ENCODE measurements at places on chromosomes 5 and 9.
A peak's percentile ranks its signal among the peaks of the same experiment; 100 is the strongest.

DNA sequence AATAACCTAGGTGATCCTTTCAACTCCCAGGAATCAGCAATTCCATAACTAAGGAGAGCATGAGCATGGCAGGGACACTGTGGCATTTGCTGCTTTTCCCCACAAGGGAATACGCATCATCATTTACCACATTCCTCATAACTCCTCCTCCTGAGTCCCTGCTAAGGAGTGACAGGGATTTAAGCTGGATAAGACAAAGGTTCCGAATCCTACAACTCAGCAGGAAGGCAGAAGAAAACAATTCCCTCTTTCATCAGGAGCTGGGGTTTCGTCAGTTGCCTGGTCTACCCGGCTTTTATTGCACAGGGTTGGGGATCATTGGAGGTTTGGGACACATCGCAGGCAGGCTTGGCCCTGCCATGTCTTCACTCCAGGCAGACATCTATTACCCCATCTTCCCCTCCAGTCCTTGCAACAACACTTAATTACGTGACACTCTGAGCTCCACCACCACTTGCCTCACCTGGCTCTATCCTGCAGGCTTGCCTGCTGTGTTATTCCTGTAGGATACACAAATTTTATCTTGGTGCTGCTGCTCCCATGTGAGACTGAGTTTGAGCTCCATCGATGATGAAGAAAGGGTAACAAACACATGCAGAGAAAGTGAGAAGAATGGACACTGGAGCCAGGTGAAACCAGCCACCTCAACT is 563.0 kb upstream of the KLF4 start:
- peak; percentile 20 for DNase-seq

- no peak for DNase-seq
Measured at GRCh38 chr9:135253305-135254004, 166.0 kb downstream of the OLFM1 start.

- no peak for DNase-seq
Measured at GRCh38 chr9:6905850-6906375, 148.1 kb downstream of the KDM4C start.

GRCh38 chr9:79107911-79108676 is 463.7 kb upstream of the TLE4 start:
- DNase-seq, result no peak

DNA sequence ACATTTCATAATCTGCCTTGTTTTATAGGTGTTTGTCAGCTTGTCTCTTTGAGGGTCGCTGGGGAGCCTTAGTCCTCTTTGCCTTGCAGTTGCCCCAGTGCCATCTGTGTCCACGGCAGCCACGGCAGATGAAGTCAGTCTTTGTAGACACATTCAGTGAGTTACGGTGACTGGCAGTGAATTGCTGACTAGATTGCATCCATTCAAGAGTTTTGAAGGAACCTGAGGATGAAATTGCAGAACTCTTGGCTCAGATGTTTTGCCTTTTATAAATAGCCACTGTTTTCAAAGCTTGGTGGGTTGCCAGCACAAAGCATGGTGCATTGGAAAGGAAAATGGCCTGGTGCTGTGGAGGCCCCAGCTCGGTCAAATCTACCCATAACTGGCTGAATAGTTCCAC is 125.6 kb downstream of the TRIO start:
- DNase-seq, result no peak

GRCh38 chr9:32340361-32340760 is 44.1 kb upstream of the ACO1 start:
- no peak for DNase-seq

DNA sequence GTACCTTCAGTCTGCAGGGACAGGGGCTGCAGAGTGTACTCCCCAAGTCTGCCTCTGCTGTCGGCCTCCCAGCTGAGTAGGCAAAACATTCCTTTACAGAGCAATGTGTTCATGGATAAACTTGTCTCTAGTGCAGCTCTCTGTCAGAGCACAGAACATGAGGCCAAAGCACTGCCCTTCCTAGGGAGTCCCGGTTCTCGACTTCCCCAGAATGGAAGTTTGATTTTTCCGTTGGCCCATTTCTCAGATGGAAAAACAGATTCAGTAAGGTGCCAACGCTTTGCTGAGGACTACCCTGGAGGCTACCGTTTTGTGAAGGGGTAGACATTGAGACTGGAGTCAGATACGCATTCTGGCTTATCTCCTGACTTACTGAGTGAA is 422 bp upstream of the TRIM32 start:
- no peak for DNase-seq

DNA sequence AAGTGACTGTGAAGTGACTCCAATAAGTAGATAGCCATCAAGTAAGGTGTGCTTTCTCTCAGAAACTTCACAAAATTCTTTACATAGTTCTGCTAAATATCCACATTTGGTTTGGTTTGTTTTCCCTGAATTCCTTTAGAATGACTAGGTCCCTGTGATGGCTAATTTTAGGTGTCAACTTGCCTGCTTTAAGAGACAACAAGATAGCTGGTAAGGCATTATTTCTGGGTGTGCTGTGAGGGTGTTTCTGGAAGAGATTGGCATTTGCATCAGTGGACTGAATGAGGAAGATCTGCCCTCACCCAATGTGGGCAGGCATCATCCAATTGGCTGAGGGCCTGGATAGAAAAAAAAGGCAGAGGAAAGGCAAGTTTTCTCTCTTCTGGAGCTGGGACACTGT is 8.3 kb upstream of the PTBP3 start:
- peak; percentile 79 for DNase-seq

DNA sequence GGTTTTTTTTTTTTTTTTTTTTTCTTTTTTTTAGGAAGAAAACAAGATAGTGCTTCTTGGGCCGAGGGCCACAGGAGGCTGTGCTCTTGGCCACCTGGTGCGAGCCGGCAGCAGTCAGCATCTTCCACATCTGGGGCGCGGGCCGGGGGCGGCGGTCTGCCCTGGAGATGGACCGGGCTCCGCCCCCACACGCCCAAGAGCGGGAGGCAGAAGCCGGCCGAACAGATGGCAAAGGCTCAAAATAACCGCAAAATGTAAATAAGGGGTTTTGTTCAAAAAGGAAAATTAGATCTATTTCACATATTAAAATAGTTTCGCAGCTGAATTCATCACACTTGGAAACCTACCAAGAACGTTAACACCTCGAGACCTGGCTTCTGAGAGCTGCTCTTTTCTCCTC is 51.5 kb upstream of the UBAC1 start:
- DNase-seq, result no peak

DNA sequence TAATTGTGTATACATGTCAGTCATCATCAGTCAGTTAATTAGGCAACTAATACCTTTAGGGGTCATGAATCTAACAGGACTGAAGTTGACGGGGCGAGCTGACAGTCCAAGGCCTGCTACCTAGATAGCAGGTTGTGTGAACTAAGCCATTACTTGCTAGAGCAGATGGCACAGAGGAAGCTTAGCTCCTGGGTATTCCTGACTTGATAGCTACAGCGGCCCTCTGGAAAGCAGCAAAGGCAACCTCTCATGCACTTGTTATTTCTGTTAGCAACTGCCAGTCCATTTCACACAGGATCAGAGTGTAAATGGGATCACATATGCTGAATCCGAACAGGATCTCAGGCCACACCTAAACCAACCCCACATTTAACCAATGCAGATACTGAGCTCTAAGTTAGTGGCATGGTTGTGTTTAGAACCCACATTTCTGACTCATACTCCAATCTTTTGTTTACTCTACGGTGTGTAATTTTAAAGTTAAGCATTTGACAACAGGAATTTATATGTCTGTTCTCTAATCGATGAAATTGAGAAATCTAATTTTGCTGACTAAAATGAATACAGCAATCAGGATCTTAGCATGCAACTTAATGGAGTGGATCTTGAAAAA is 521.3 kb upstream of the ZNF608 start:
- no peak for DNase-seq

DNA sequence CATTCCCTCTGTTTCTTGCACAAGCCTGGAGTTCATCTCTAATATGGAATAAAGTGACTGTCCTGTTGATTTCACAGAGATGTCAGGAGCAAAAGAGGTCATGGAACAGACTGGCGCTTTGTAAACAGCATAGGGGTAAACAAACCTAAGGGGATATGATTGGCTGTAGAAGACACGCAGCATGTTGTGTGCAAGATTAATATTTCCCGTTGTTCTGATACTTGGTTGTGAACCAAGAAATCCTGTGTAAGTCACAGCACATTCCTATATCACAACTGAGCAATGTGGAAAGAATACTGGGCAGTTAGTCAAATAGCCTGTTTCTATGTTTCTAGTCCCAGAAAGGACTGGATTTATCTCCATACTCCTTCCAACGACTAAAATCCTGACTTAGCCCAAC is 3.2 kb downstream of the ADAMTS12 start:
- DNase-seq, result peak; percentile 32

- peak; percentile 95 for DNase-seq
Measured at GRCh38 chr5:59193616-59194319, 610.9 kb downstream of the RAB3C start.

- no peak for DNase-seq
Measured at GRCh38 chr9:111910428-111910827, 13.8 kb downstream of the UGCG start.

- DNase-seq, result no peak
Measured at GRCh38 chr5:133117912-133118445, 66.2 kb downstream of the HSPA4 start.

DNA sequence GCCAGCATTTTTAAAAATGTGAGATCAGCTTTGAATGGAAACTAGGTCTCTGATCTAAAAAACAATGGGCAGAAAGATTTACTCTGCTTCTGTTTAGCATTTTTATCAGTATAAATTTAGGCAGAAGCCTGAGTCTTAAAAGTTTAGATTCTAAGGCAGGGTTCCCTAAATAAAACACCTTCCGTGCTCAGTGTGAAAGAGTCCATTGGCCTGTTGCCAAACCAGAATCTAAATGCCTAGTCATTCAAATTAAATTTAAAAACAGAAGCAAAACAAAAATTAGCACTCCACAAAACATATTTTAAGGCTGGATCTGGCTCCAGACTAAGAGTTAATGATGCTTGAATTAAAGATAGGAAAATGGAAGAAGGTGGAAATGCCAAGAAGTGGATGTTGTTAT is 4.5 kb downstream of the TYRP1 start:
- DNase-seq, result no peak

- no peak for DNase-seq
Measured at GRCh38 chr5:61953913-61954312, 352.1 kb upstream of the KIF2A start.

- DNase-seq, result no peak
Measured at GRCh38 chr5:178323961-178324360, 91.4 kb upstream of the PHYKPL start.

DNA sequence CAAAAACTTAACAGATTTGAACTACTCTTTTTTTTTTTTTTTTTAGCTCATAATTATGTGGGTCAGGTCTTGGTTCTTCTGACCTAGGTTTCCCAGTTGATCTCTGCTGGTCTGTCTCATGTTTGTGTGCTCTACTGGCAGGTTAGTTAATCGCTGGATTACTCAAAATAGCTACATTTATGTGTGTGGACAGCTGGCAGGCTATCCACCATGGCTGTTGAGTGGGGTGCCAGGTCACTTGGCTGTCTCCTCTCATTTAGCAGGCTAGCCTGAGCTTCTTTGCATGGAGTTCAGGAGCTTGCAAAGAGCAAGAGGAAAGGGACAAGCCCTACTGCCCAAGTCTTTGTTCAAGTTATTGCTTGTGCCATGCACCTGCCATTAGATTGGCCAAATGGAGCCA is 9.3 kb downstream of the ADCY2 start:
- no peak for DNase-seq

- DNase-seq, result no peak
Measured at GRCh38 chr9:4082948-4083347, 216.9 kb downstream of the GLIS3 start.

DNA sequence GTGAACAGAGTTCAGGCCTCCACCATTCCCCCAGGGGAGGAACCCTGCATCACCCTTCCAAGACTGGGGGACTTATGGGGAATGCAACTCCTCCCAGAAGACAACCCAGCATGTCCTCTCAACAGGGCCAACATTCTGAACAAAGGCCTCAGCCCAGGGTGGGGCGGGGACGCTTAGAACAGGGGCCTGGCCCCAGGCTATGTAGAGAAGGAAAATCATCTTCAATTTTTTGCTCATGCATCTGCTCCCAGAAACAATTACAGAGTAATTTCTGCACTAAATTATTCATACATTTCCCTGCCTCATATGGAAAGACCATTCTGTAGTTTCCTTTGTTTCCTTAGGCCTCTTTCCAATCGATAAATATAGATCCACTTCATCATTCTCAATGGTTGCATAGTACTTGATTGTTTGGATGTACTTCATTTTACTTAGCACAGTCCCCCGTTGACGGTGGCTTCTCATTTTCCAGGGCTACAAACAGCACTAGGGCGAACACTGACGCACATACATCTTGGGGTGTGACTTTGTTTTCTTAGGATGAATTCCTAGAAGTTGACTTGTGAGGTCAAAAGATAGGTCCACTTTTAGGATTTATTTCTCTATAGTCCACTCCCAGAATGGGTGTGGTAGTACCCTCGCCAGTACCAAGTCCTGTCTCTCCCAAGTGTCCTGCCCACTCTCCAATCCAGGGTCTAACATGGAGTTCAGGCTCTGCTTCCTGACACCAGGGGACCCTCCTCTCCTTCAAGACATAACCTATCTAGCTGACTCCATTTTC is 27.2 kb upstream of the SMU1 start:
- DNase-seq, result no peak

GRCh38 chr5:102223542-102224477 is 72.3 kb downstream of the SLCO4C1 start:
- DNase-seq, result peak; percentile 25

DNA sequence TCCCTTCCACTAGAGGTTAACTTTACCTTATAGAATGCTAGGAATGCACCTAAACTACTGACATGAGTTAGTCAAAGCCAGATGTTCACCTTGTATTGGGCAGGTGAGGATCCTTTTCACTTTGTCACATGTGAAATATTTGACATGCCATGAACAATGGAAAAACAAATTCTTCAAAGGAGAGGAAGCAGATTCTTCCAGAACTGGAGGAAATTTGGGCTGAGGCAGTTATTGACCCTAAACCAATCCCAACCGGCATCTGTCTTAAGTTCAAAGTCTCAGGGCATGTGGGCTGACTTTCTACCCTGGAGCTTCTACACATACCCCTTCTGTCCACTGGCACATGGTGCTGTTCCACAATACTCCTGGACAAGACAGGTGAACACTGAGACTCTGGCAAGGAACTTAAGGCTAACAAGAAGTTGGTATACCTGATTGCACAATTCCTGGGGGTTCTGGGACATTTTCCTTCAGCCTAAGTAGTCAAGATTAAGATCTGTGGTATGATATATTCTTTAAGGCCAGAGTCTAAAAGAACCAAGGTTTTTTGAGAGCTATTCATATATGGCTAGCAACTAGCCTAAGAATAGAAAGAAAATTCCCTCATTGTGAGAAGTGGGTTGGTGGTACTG is 2.6 kb downstream of the VLDLR start:
- no peak for DNase-seq

DNA sequence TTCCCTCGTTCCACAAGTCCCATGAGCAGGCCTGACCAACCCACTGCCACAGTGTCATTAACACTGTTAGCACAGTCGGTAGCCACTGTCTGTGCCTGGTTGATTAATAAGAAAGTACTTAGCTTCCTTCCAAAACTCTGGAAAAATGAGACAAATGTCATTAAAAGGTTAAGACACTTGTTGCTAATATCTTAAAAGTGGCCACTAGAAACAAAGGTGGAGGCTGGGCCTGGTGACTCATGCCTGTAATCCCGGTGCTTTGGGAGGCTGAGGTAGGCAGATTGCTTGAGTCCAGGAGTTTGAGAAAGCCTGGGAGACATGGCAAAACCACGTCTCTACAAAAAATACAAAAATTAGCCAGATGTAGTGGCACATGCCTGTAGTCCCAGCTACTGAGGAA is 194.0 kb downstream of the PDZD2 start:
- DNase-seq, result no peak

All from EL (cell line).